ENCODE measurements at places on chromosomes 6 and 20. TPM values are rescaled to one million over a fixed set of nuclear protein-coding genes. Genes with fewer than 3 reads are reported as not detected.

SLA2 gene
- not detected for total RNA-seq

BMP7 gene
- 0.57 TPM for total RNA-seq

NELFE gene
- total RNA-seq: 75.8 TPM

LY6G6D gene
- total RNA-seq: not detected

PGC gene
- total RNA-seq: not detected

FOXA2 gene
- total RNA-seq: 14.3 TPM

ZC3H12D gene
- 0.07 TPM for total RNA-seq

EYS gene
- 0.05 TPM for total RNA-seq

NTSR1 gene
- 0.33 TPM for total RNA-seq

PLN gene
- not detected for total RNA-seq

SLC35D3 gene
- 0.09 TPM for total RNA-seq

ANGPT4 gene
- 0.03 TPM for total RNA-seq

FAM50B gene
- 5.0 TPM for total RNA-seq

CHD6 gene
- total RNA-seq: 8.1 TPM

KHDC1 gene
- total RNA-seq: 4.0 TPM

GSTA3 gene
- not detected for total RNA-seq

FHL5 gene
- total RNA-seq: not detected

CDH26 gene
- 0.09 TPM for total RNA-seq

SIRPD gene
- not detected for total RNA-seq

MYBL2 gene
- total RNA-seq: 76.8 TPM

DLK2 gene
- total RNA-seq: 6.4 TPM

CPNE5 gene
- total RNA-seq: 0.15 TPM
